ENCODE measurements at places on chromosomes 2 and 18.

DNA sequence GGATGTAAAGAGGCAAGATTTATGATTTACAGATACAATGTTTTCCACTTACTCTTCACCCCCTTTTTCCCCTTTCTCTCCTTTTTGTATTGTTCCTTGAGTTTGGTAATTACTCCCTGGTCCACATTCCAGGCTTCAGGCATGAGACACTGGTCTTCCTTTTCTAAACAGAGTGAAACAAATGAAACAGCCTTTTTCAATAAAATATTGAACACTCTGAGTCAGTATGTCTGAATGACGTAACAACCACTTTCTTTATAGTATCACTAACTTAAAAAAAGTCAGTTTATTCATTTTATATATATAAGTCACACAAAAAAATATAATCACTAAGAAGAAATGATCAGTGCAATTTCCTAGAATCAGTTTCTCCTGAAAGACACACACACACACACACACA, 79.7 kb downstream of the STRN start:
- DNase-seq, result no peak

DNA sequence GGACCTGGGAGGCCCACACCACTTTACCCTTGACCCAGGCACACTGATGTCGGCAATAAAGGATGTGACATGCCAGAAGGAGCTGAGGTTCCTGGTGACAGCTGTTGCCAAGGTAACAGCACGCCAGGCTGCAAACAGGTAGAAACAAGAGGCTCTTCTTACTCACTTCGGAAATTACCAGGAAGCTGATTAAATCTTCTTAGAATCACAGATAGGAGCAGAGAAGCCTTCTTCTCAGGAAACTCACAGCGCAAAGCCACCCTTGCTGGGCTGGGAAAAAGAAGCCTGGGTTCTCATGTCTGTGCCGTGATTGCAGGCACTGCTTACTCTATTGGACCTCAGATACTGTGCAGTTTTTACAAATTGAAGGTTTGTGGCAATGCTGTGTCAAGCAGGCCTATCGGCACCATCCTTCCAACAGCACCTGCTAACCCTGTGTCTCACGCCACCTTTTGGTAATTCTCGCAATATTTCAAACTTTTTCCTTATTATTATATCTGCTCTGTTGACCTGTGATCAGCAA, 61.0 kb upstream of the TAF1B start:
- no peak for DNase-seq

DNA sequence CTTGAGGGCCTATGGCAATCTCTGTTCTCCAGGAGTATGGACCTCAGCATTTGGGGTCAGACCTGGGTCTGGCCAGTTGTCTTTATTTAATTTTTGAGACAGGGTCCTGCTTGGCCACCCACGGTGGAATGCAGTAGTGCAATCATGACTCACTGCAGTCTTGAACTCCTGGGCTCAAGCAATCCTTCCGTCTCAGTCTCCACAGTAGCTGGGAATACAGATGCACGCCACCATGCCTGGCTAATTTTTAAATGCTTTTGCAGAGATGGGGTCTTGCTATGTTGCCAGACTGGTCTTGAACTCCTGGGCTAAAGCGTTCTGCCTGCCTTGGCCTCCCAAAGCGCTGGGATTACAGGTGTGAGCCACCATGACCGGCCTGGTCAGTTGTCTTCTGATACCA, 46.4 kb upstream of the INHBB start:
- no peak for DNase-seq

DNA sequence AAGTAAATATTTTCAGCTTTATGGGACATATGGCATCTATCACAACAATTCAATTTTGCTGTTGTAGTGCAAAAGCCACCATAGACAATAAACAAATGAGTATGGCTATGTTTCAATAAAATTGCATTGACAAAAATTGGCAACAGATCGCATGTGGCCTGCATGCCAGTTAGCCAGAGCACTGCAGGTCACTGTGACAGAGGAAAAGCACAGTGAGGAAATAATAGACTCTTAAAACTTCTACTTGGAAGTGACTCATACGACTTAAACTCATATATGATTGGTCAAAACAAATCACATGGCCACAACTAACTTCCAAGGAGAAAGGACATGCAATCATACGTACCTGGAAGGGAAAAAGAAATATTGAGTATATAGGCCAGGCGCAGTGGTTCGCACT, 44.4 kb downstream of the EXOC6B start:
- DNase-seq, result no peak
